ENCODE measurements at places on chromosomes 3 and 15.
A peak's percentile ranks its signal among the peaks of the same experiment; 100 is the strongest.

DNA sequence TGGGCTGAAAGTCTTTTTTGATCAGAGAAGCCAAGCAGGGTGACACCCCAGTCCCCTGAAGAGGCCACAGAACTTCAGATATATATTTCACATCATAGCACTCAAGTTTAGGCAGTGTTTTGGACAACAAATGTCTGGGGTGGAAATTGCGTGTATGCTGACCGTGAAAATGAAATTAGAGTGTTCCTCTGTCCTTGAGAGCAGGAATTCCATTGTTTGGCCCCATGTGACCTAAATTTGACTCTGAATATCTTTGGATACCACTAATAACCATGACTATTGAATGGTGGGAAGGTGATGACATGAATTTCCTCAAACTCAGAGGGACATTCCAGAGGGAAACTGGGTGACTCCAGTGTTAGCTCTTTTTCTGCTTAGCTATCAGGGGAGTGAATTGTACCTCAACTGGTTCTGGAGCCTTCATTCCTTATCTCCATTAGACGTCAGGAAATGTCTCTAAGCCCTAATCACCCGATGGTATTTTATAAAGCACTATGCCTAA lies 263.5 kb upstream of the RASGRP1 start:
- no peak for DNase-seq

GRCh38 chr3:141729240-141729639 lies 8.9 kb upstream of the RNF7 start:
- DNase-seq = no peak

GRCh38 chr3:129554356-129555152 lies 11.6 kb downstream of the H1-8 start:
- no peak for DNase-seq

DNA sequence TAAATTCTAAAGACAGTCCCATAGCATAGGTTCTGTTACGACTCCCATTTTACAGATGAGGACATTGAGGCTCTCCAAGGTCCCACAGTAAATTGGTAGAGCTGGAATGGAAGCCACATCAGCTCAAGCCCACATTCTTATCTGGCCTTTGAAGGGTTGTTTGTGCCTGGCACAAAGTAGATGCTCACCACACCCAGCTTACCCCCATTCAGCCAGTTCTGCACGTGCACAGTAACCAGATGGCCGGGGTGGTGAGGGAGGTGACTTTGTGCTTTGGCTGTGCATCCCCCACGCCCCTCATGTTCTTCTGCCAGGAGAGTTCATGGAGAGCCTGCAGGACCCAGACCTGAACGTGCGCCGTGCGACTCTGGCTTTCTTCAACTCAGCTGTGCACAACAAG lies 16.2 kb downstream of the RPL32 start:
- DNase-seq = no peak

DNA sequence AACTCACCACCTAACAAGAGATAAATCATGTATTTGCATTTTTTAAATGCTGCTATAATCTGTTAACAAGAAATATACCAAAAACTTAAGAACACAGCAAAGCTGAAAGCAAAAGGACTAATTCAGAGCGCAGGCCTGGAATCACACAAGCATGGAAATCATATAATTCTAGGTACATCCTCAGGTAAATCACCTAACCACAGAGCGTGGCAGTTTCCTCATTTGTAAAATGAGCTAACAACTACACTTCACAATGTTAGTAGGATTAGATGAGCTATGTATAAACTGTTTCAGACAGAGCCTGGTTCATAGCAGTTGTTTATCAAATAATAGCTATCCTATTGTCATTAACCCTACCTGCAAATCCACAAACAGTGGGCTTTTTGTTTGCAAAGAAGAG lies 146.4 kb downstream of the ERC2 start:
- DNase-seq = no peak

DNA sequence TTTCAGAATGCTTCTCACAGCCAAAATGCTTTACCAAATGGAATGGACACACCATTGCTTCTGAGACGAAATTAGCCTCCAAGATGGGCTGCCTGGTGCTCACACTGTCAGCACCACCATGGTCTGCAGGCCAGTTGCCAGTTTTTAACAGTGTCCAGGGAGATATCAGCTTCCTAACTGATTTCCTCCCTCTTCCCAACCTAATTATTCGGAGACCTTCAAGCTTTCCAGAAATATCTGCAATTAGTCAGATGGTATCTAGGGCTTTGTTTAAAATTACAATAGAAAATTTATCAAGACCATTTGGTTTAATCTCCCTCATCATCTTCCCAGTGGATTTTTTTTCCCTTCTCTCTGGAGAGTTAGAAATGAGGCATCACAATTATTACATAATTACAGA lies 287.5 kb downstream of the ZPLD1 start:
- DNase-seq = no peak

DNA sequence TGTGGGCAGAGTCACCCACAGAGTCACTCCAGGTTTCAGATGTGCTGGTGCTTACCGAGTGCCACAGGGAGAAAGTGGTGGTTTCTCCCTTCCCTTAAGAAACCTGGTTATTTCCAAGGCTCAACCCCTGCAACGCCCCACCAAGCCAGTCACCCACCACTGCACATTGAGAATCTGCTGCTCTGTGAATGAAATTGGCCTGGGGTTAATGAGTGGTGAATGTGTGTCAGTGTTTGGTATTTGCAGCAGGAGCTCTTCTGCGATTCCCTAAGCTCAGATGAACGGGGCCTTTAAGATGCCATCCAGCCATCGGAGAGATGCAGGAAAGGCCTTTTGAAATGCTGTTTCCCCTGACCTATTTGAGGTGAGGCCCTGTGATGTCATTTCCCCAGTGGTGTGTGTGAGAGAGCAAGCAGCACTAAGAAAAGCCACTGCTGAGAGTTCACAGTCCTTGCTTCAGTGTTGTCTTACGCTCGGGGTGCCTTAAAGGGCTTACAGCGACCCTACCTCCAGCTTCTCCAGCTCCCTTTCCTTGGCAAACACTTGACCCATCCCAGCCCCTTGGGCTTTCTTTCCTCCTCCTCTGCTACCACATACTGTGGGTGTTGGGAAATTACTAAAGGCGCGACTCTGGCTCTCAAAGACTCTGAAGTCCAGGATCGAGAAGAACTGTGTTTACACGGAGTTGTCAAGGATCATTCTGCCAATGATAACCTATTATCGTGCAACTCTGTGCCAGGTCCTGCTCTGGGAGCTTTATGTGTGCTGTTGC lies 68.9 kb downstream of the SMAD3 start:
- no peak for DNase-seq

DNA sequence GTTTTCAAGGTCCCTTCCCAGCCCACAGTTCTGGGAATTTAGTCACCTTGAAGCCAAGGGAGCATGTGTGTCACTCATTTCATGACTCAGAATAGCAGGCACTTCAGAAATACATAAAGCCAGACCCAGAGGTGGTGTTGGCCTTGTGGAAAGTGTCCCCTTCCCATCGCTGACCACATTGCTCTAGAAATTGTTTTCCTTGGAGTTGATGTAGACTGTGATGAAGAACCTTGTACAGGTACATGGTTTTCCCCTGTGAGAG lies 158.8 kb downstream of the SLCO3A1 start:
- DNase-seq = no peak

DNA sequence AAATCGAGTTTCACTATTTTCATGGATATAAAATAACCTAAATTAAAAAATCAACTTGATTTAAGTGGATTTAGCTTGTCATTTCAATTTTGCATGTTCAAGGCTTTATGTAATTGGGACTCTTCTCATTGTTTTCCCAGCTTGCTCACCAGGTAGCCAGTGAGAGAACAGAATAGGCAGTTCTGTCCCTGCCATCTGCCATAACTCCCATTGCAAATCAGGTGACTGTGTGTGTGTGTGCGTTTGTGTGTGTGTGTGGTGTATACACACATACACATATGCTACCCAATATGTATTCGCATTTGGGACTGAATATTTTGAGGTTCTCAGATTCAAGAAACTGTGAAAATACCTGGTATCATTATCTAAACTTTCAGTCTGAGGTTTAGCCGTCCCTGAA lies 1069.8 kb downstream of the IGSF11 start:
- DNase-seq = no peak

- no peak for DNase-seq
Observed at GRCh38 chr15:27628486-27628885, 470.6 kb downstream of the OCA2 start.

DNA sequence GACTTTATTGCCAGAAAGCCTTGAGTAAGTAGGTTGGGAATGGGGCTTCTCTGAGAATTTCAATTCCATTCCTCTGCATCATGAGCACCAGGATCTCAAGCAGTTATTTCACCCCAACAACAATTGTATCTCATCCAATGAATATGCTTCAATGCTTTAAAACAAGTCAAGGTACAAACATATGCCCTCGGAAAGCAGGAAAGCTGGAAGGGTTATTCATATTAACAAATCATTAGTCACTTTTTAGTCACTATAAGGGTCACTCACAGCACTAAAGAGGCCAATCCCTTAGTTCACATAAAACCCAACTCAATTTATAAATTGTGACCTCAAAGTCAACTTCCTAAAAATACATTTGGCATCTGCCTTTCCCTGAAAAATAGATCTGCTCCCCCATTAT lies 16.2 kb downstream of the MB21D2 start:
- no peak for DNase-seq

DNA sequence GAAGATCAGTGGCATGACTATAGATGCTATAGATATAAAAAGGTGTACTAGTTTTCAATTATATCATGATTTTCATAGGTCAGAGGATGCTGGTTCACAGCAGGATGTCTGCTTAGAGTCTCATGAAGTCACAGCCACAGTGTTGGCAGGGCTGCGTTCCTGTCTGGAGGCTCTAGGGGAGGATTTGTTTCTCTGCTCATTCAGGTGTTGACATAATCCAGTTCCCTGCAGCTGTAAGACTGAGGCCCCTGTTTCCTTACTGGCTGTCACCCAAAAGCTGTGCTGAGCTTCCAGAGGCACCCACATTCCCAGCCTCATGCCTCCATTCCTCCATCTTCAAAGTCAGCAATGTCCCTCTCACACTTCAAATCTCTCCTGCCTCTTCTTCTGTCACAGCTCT lies 170.7 kb downstream of the OCA2 start:
- DNase-seq = no peak

DNA sequence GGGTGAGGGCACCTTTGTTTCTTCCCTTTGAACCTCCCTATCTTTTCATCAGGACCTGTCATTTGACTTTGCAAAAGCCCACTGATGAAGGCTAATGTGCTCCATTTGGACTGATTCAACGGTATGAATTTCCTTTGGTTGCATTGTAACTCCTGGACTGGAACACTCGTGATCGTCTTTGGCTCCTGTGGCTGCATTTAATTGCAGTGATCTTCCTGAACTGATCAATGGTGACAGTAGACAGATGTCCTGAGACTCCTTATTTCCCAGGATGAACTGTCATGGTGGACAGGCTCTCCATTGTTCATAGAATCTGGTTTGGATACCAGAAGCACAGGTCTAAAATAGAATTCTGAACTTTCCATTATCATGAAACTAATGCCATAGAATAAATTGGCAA lies 224.8 kb upstream of the GAP43 start:
- no peak for DNase-seq

- DNase-seq = no peak
Observed at GRCh38 chr15:39251413-39252133, 329.3 kb upstream of the THBS1 start.

DNA sequence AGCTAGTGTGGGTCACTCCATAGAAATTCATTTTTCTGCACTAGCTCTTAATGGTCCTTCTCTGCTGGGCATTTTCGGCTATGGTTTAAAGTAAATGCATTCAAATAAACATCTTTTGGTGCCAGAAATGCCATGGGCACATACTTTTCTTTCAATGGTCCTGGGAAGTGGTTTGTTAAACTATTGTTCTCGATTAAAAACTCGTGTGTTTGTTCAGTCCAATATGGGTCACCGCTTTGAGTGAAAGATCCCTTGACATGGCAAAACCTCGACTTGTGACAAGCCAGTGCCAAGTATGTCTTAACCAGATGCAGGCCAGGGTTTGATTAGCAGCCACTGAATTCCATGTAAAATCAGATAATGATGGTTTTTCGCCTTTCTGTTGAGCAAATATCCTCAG lies 331.9 kb upstream of the WNT5A start:
- no peak for DNase-seq

DNA sequence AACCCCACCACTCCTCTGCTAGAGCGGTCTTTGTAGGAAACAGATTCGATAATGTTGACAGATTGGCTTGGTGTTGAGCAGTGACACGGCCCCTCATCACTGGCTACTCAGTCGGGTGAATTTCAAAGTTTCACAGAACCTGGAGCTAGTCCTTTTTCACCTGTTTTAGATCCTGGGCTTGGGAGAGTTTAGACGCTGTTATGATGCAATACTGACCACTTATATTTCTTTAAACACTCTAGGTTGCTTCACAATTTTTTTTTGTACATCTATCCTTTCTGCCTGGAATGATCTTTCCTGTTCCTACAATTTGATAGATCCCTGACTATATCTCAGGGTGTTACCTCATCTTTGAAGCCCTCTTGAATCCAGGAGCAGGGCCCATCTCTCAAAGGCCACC lies 97.1 kb upstream of the ATP10A start:
- no peak for DNase-seq

GRCh38 chr3:170869645-170870593 lies at the start of gene RPL22L1:
RPL22L1 (minus strand) TSS chr3:170870195; CDS start chr3:170870167, 28 bp downstream.
- peak; percentile 61 for DNase-seq

DNA sequence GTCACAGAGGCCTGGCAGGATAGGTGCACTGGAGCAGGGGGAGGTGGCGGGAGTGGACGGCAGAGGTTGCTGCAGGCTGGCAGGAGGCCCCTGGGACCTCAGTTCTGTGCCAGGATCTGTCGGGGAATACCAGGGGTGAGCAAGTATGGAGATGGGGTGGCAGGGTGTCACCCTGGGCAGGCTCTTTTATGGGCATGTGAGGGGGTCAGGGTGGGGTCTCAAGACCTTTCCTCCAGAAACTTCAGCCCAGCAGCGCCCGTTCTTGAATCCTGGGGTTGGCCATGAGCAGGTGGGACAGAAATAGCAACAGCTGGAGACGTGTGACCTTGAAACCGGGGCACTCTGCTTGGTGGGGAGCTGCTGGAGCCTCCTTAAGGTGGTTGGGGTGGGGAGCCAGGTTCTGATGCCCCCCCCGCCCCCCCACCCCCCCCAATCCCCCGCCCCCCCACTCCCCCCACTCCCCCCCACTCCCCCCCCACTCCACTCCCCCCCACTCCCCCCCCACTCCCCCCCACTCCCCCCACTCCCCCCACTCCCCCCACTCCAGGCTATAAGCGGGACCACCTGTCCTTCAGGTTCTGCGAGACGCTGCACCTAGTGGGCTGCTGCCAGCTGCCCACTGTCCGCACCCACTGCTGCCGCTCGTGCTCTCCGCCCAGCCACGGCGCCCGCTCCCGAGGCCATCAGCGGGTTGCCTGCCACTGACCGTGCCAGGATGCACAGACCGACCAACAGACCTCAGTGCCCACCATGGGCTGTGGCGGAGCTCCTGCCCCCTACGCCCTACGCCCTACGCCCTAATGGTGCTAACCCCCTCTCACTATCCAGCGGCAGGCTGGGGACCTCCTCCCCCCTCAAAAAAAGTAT lies 84.9 kb downstream of the TBC1D2B start:
- DNase-seq = no peak

GRCh38 chr3:57133157-57133556 lies 32.0 kb downstream of the IL17RD start:
- no peak for DNase-seq

Data from HuH-7.5 (cell line).